ENCODE measurements at places on chromosomes 13 and 19. TPM values are rescaled to one million over a fixed set of nuclear protein-coding genes. Genes with fewer than 3 reads are reported as not detected.

Gene RXFP2
- total RNA-seq, result not detected

Gene PDE4C
- not detected for total RNA-seq

Gene ZNF20
- 3.0 TPM for total RNA-seq

Gene SLC7A10
- not detected for total RNA-seq

All from myometrial cell (primary cell).